ENCODE measurements at places on chromosomes 1 and 21.
A peak's percentile ranks its signal among the peaks of the same experiment; 100 is the strongest.

- DNase-seq: no peak
These were observed 1.5 kb downstream of the TNFRSF25 start for GRCh38 chr1:6464514-6464836.

- DNase-seq: no peak
These were observed 4.3 kb upstream of the C1QTNF12 start for GRCh38 chr1:1250786-1251284.

GRCh38 chr1:70497152-70497551 lies 86.1 kb downstream of the CTH start:
- DNase-seq: no peak

- DNase-seq: no peak
These were observed 5.9 kb upstream of the MPL start for GRCh38 chr1:43331688-43332087.

DNA sequence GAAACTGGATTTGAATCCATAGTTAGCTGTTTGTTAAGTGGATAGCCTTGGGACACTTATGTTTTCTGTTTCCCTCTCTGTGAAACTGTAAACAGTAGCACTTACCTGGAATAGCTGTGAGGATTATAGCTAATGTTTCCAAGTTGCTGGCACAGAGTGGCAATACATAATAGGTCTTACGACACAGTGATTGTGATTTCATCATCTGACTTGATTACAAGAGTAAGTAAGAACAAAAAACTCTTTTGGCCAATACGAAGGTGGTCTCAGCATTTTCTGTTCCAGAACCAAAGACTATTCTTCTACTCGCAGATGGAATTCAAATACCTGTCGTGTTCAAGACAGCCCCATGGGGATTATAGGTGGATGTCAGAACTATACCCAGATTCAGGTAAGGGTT lies 2.1 kb downstream of the C8B start:
- DNase-seq: no peak

DNA sequence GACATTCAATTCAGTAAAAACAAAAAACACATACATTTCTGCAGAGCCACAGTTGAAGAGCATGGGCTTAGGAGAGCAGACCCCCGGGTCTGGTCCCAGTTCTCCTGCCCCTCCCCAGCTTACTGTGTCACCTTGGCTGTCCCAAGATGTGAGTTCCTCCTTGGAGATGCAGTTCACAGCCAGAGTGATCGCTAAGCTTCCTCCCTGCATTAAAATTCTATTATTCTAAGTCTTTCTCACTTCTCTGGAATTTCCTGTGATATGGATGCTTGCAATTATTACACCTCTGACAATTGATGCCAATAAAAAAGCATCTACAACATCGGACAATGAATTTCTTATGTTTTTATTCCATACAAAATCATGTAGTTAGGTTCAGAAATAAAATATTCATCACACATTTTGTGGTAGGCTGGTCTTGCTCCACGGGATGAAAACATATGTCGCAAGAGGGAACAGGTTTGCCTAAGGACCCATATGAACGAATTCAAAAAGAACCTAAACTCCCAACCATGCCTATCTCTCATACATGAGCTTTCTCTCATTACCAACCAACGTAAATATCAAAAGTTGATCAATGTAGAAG lies 328.5 kb upstream of the RUNX1 start:
- peak; percentile 58 for DNase-seq

GRCh38 chr1:203216274-203217138 lies 13.0 kb downstream of the CHIT1 start:
- DNase-seq: peak; percentile 70

- no peak for DNase-seq
These were observed 7.9 kb upstream of the FUBP1 start for GRCh38 chr1:77986810-77987209.

GRCh38 chr1:83113652-83114051 lies 885.3 kb downstream of the TTLL7 start:
- DNase-seq: peak; percentile 10

DNA sequence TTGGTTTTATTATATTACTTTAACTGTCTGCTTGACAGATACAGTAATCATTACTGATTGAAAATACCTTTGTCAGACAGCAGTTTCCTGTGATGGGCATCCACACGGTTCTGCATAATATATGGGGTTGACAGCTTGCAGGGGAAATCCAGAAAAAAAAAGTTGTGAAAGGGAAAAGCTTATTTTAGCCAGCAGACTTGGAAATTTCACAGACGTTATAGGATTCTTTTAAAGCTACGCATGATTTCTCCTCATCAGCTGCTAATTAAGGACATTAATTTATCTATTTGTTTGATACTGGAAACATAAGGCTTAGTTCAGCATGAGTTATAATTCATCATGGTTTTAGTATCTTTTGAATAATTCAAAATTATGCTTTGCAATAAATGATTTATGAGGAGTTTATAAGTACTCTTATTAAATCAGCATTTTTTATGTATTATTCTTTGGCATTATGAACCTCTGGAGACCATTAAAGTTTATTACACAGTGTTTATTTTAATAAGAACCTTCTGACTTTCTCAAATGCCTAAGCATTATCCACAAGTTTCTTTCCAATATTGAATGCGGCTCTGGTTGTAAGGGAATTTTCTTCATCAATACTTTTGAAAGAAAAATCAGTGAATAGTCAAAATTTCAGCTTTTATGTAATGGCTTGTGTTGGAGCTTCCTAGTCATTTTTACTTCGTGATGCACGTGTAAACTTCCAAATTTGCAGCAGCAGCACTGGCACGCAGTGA lies 235.3 kb upstream of the KCNK2 start:
- peak; percentile 25 for DNase-seq

GRCh38 chr1:61993331-61993961 lies 201.2 kb upstream of the L1TD1 start:
- peak; percentile 50 for DNase-seq

DNA sequence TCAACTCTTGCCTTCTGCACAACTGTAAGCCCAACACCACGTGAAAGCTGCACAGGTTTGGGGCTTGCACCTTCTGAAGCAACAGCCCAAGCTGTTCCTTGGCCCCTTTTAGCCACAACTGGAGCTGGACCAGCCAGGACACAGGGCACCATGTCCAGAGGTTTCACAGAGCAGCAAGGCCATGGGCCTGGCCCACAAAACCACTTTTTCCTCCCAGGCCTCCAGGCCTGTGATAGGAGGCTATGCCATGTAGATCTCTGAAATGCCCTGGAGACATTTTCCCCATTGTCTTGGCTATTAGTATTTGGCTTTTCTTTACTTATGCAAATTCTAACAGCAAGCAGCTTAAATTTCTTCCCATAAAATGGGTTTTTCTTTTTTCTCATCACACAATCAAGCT lies 126.1 kb downstream of the SLC44A5 start:
- no peak for DNase-seq

- DNase-seq: peak; percentile 32
These were observed 59.0 kb downstream of the FASLG start for GRCh38 chr1:172717722-172718465.

DNA sequence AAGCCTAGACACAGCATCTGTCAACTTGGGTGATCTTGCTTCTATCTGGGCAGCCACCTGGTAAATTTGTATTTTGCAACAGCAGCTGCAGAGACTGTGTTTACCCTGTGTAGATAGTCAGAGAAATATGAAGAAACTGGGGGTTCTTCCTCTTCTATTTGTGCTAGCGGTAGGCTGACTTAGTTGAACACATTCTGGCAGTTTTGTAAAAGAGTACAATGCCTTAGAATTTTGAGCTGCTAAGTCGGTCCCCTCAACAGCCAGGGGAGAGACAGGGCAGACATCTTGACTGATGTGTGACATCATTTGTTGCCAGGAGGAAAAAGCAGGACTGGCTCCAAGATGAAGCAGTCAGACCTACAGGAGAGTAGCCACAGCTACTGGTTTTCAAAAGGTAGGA lies 53.7 kb downstream of the KCNJ6 start:
- DNase-seq: peak; percentile 39

DNA sequence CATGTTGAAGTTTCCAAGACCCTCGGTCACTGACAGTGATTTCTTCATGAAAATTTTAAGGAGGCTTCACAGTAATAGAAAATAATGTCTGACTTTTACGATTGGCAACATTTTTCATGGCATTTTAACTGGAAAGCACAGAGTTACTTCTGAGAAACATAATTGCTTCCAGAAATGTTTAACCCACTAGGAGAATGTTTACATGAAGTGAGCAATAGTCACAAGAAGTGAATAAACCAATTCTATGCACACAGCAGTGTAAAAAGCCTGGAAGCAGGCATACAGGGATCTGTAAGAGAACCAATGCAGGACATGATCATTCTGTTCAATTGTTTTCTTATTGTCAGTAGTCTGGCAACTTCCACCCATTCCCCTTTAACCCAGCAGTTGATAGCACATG lies 316.2 kb upstream of the CXADR start:
- no peak for DNase-seq

- no peak for DNase-seq
These were observed 33.8 kb downstream of the BTG3 start for GRCh38 chr21:17578876-17579275.

DNA sequence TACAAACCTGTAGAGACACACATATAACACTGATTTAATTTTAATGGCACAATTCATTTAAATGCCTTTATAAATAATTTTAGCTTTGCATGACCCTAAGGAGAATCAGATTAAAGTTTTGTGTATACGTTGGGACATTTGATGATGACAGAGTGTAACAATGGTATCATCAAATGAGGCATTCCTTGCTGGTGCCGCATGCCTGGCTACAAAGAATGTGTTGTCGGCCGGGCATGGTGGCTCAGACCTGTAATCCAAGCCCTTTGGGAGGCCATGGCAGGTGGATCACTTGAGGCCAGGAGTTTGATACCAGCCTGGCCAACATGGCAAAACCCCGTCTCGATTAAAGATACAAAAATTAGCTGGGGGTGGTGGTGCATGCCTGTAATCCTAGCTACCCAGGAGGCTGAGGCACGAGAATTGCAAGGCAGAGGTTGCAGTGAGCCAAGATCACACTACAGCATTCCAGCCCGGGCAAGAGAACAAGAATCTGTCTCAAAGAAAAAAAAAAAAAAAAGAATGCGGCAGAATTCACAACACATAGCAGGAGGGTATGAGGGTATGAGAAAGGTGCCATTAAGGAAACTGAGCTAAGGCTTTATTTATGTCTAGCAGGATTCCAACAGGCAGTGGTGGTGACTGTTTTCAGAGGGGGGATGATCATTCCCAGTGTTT lies 58.9 kb downstream of the PTPN14 start:
- peak; percentile 64 for DNase-seq

DNA sequence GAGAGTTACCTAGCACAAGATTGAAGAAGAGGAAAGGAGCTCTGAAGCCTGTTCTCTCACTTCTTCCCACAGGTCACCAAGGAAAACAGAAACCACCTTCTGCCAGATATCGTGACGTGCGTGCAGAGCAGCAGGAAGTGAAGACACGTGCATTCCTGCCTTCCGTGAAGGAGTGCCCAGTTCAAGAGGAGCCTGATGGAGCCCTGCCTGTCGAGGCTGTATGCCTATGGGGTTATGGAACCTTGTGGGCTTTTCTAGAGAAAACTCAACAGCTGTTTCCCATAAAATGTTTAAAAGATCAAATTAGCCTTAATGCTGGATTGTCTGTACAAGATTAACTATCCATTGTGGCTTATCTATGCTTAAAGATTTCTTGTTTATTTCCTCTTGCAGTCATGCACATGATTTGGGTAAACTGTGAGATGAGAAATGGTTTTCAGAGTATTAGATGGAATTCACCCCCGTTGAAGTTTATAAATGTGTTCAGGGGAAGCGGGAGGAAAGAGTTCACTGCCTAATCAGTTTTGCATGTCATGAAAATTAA lies 27.8 kb downstream of the NTPCR start:
- no peak for DNase-seq

- peak; percentile 65 for DNase-seq
These were observed 44.5 kb downstream of the MDM4 start for GRCh38 chr1:204560590-204561150.

- no peak for DNase-seq
These were observed 334.7 kb upstream of the POU3F1 start for GRCh38 chr1:38381256-38381655.

- no peak for DNase-seq
These were observed 1.7 kb upstream of the PRDM16 start for GRCh38 chr1:3067301-3067670.

DNA sequence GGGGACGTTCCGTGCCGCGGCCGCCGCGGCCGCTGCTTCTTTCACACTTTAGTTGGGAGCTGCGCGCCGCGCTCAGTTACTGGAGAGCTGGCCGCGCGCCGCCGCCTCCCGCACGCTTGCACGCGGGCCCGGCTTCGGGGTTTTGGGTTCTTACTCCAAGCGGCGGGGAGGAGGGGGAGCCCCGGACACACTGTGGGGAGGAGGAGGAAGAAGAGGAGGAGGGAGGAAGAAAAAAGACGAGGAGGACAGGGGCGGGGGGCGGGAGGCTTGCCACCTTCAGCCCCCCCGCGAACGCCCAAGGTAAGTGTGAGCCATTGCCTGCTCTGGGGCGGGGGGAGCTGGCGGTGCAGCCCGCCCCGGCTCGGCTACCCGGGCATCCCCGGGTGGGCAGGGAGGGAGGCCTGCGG lies 243 bp downstream of the C1orf21 start:
- DNase-seq: no peak

- DNase-seq: no peak
These were observed 69.1 kb upstream of the ABCG1 start for GRCh38 chr21:42149656-42150473.

DNA sequence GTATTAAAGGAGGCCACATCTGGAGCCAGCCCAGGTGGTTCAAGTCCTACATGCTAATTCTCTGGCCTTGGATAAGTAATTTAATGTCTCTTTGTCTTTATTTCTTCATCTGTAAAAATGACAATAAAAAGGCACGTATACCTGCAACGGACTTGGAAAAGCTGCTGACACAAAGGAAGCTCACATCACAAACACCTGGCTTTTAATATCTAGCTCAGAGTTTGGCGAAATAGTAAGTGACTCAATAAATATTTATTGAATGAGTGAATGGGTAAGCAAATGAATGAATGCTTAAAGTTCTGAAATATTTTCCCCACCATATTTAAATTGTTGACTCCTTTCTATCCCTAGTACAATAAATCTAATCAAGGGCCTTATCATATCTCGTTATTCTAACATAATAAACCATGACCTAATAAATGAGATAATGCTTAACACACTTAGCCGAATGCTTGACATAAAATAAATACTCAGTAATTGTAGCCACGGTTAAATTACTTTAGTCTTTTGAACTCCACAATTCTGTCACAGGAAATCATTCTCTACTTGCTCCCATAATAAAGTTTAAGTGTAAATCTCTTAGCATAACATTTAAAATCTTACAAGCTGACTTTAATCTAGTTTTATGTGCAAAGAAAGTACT lies 74.7 kb upstream of the PALMD start:
- DNase-seq: no peak

DNA sequence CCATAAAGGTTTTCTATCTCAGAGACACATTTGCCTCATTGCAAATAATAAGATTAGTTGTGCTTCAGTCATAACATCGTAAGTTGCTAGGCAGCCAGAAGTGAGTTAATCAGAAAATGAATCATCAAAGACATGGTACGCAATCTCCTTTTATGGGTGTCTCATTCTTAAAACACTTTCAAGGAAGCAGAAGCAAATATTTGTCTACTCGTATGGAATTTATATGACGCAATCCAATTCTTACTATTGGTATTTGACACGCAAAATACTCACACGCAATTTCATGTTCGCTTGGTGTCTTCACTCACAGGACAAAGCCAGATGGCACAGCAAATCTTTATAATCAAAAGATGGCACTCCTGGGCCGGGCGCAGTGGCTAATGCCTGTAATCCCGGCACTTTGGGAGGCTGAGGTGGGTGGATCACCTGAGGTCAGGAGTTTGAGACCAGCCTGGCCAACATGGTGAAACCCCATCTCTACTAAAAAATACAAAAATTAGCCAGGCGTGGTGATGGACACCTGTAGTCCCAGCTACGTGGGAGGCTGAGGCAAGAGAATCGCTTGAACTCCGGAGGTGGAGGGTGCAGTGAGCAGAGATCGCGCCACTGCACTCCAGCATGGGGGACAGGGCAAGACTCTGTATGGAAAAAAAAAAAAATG lies 56.4 kb downstream of the HLCS start:
- DNase-seq: peak; percentile 98
